ENCODE measurements at places on chromosomes 7 and 10.

GRCh38 chr10:100043344-100043743 lies 33.6 kb upstream of the DNMBP start:
- DNase-seq = no peak

DNA sequence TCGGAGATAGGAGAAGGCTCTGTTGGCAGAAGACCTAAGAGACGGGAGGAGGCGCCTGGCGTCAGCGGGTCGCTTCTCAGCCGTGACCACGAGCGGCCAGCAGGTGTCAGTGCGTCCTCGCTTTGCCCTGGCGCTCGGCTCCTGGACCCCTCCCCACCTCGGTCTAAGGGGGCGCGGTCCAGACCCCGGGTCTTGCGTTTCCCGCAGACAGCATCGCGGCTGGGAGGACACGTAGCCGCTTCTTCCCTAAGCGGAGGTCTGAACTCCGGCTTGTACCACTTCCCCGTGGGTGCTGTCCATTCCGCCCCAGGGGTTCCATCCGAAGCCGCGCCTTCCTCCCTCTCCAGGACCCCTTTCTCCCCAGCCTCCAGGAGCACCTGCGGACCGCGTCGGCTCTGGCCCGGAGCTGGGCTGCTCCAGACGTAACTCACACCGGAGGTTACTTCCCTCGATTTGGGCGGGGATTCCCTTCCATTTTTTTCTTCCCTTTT lies 593 bp upstream of the ADRA2A start:
- DNase-seq = peak; percentile 14

DNA sequence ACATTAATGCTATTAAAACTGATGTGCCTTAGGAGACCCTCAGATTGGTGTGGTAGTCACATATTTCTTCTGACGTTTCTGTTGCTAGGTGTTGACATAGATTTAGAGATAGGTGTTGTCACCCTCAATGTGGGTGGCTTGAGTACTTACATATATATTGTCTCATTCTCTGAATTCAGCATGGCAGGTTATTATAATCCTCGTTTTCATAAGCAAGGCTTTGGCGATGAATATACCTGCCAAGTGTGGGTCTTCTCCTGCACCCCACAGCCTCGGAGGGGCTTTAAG lies 7.0 kb downstream of the FBH1 start:
- DNase-seq = no peak

DNA sequence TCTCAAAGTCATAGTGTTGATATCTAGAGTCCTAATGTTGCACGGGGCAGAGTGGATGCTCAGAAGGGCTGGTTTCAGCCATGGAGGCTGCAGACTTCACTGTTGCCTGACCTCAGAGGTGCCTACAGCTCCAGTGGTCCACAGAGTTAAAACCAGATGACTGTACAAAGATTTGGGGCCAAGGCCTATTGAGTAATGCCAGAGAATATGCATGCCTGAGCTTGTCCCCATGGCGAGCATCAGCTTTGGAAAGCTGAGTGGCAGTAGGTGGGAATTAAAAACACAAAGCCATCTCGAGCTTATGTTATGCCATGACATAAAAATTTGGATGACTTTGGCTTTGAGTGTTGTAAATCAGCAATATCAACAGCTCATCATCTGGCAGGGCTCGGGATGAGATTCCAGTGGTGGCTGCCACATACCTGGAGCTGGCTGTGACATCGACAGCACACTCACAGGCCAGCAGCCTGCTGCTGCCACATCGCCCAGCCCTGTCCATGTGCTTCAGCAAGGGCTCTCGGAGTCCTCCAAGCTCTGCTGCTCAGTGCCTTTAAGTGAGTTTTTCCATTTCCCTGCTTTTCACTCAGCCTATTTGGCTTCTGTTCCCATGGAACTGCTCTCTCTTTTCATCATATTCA lies 379.6 kb downstream of the TNS3 start:
- no peak for DNase-seq

DNA sequence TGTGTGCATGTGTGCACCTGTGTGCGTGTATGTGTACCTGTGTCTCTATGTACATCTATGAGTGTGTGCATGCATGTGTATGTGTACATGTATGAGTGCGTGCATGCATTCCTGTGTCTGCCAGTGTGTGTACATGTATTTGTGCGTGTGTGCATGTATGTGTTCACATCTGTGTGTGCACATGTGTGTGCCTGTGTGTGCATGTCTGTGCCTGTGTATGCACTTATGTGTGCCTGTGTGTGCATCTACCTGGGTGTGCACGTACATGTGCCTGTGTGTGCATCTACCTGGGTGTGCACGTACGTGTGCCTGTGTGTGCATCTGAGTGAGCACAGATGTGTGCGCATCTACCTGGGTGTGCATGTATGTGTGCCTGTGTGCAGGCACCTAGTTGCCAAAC lies 102.2 kb upstream of the DIP2C start:
- no peak for DNase-seq

- DNase-seq = no peak
These were observed 202.4 kb upstream of the NEBL start for GRCh38 chr10:21099291-21100062.

- DNase-seq = no peak
These were observed 160.6 kb downstream of the ST7 start for GRCh38 chr7:117113871-117114270.

DNA sequence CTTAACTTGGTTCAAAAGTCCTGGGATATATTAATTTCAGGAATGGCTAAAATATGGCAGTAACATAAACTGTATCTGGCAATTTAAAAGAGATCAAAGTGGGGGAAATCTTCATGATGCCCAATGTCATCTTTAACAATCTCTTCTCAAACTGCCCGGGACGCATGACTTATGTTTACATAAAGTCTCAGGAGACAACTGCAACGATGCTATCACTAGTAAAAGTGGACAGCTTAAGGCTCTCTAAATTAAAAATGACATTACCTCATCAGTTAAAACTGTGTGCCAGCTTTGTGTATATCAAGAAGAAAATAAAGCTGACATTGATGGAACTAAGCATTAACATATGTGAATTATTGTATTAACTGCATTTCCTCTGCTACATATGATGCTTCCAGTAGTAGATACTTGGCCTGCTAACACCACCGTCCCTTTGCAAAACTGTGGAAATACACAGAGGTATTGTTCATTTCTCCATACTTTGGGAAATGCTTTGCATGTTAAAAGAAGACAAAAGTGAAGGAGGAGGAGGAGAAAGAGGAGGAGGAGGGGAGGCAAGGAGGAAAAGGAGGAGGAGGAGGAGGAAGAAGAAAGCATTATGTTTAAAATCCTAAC lies 62.4 kb downstream of the NRP1 start:
- DNase-seq = no peak

GRCh38 chr7:159093351-159093971 lies 51.2 kb downstream of the VIPR2 start:
- DNase-seq = no peak

GRCh38 chr10:83541046-83541445 lies 598.3 kb upstream of the GHITM start:
- no peak for DNase-seq

DNA sequence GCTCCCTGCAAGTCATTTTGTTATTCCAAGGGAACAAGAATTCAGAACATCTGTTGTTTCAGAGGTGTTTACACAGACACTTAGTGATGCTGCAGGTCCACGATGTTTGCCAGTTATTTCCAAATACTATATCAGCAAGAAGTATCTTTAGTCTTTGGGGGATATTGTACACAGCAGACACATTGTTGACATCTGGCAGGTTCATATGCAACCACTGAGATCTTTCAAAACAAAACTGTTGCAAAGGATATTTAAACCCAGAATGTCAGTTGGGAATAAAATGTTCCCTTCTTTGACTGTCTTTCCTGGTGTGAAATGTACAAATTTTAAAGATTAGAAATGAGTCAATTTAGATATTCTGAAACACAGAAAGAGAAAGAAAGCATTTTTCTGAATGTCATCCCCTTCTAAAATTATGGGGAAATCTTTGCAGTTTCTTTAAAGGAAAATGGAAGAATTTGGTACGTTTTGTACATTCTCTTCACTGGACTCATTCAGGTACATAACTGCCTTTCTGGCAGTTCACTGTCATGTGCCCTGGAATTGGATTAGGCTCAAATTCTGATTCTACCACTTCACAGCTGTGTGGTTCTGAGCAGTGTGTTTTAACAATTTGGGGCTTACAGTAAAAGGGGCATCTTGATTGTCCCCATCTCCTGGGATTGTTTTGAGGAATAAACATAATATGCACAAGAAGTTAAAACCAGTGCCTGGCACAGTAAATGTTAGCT lies 40.3 kb upstream of the CELF2 start:
- no peak for DNase-seq

DNA sequence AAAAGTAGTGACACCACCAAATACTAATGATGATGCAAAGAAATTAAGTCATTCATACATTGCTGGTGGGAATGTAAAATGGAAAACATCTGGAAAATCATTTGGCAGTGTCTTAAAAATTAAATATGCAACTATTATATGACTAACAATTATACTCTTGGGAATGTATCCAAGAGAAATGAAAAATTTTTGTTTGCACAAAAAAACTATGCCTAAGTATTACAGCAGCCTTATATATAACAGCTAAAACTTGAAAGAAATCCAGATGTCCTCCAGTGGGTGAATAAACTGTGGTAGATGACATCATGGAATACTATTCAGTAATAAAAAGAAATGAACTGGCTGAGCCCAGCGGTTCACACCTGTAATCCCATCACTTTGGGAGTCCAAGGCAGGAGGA lies 132.0 kb downstream of the NEBL start:
- DNase-seq = no peak

GRCh38 chr10:74118804-74119203 lies 31.8 kb downstream of the AP3M1 start:
- no peak for DNase-seq

DNA sequence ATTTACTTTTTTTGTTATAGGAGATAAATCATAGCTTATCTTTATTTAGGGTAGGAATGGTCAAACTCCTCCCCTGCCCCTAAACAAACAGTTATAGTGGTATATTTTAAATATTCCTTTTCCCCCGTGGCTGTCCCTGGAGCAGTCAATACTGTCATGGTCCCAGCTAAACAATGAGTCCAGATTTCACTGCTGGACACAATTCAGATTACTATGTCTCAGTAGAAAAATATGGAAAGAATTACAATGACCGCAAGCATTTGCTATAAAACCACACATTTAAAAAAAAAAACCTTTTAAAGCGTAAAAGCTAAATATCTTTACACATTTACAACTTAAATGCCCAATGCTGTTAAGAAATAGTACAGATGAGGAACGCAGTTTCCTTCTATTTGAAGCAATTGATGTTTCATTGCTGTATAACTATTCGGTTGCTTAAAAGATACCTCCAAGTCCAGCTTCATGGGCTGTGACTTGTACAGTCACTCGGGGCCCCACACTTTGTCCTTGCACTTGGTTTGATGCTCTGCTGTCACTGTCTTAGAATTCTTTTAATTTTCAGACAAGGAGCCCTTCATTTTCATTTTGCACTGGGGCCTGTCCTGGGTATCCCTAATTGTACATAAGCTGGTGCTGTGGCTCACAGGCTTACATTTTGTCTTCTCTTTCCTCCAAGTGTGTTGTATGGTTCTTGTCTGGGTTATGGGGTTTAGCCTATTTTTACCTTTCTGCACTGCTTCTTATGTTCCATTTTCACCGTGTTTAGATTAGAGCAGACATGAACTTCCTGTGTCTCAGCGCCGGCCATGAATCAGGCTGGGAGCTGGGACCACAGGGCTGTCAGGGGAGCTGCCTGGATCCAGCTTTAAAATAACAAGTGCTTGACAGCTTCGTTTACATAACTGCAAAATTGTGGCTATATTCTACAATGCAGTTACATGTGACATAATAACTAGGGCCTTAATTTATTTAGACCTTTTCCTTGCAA lies 530.2 kb upstream of the FZD8 start:
- DNase-seq = no peak

GRCh38 chr10:33476757-33477273 lies 142.3 kb upstream of the NRP1 start:
- DNase-seq = no peak

DNA sequence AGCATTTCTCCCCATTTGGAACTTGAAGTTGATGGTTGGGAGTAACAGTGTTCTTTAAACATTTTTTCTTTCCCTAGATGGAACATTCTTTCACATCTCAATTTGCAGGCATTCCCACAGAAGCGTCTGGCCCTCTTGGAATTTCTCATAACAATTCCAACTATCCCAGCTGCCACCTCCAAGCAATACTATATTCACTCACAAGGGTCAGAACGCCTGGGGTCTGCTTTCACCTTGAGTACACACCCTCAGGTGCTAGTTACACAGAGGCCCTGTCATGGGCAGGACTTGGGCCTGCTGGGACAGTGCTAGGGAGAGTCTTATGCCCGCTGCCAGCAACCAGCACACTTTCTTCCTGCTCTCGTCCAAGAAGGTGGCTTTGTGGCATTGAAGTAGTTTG lies 136.5 kb downstream of the JCAD start:
- DNase-seq = no peak

DNA sequence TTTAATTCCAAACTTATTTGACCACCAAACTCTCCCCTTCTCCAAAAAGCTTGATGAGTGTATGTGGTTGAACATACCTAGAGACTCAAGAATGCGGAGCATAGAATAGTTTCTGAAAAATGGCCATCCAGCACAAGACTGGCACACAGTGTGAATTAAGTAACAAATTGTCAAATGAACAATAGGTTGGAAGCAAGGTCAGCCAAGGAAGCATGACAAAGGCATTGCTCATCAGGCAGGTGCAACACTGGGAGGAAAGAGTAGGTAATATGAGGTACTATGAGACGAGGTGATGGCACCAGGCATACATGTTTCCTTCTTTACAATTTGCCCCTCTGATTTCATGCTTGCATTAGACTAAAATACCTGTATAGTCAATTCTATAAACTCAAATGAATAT lies 73.7 kb downstream of the DKK1 start:
- DNase-seq = no peak

- DNase-seq = no peak
These were observed 520.2 kb downstream of the DNAJB6 start for GRCh38 chr7:157856873-157857577.

DNA sequence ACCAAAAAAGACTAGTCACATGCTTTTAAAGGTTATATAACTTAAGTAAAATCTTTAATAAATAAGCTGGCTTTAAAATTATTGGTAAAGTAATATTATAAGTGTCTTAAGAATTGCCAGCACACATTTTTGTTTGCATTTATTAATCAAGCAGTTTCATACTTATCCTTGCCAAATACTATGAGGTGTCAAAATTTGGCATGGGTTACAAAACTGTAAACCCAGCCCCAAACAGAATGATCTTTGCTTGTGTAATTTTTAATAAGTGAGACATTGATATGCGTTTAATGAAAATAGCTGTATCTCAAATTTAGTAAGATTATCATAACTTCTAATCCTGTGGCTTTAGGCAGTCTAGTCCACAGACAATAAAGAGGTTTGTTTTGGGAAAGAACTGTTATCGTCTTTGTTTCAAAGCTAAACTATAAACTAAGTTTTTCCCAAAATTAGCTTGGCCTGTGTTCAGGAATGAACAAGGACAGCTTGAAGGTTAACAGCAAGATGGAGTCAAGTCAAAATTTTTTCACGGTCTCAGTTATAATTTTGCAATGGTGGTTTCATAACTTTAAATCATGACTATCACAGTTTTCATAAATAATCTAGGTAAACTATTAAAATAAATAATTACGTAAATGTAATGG lies 72.8 kb downstream of the ST8SIA6 start:
- DNase-seq = no peak

DNA sequence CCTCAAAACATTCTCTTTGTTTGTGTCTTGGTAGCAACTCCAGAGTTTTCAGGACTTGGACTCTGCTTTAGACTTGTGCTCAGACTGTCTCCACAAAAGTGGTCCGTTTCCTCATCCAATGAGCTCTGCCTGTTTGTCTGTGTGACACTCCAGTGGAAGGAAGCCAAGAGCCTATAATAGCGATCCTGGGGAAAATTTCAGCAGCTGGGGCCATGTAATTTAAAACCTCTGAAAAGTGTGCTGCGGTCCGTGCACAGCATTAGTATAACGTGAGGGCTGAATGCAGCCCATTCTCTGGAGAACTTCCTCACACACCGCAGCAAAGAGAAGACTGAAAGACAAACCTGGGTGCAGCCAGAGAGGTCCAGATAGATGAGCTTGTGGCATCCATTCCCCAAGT lies at the start of gene LRRC17:
Gene LRRC17 (plus strand): TSS at position 259 of the 400 bp plus-strand sequence. CDS start 20,914 bp downstream, outside the sequence.
- no peak for DNase-seq

Data from activated CD8-positive, alpha-beta memory T cell treated with anti-CD3 and anti-CD28 coated beads for 1 hour (primary cell).